AG09319 (cell line): ENCODE measurements at places on chromosomes 5 and 9.

- DNase-seq: no peak
These were observed 108.3 kb downstream of the DRD1 start for GRCh38 chr5:175335691-175336090.

GRCh38 chr5:59134471-59135163, 551.7 kb downstream of the RAB3C start:
- no peak for DNase-seq

- DNase-seq: no peak
These were observed 224.0 kb downstream of the NTRK2 start for GRCh38 chr9:84893419-84894128.

GRCh38 chr5:54344653-54345052, 34.3 kb upstream of the ARL15 start:
- DNase-seq: no peak

GRCh38 chr5:18276939-18277338, 642.7 kb downstream of the TAF11L14 start:
- no peak for DNase-seq

- no peak for DNase-seq
These were observed 2.3 kb upstream of the TSSK1B start for GRCh38 chr5:113437111-113437510.
